ENCODE measurements at places on chromosomes 4 and X.

- no peak for DNase-seq
These were observed 54.0 kb downstream of the SOD3 start for GRCh38 chr4:24849351-24849750.

DNA sequence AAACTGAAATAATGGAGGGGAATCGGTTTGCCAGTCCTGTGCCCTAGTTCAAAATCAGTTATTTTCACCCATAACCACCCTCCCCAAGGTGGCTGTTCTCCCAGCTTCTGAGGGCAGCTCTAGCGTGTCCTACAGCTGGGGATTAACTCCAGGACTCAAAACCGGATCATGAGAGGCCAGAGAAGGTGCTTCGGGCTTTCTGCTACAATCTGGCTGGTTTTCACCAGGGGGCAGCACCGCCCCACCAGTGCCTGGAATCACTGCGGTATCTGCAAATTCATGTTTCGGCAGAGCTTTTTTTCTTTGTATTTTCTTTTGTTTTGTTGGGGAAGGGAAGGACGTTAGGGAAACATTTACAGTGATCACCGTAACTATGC, 28.4 kb downstream of the PDHA1 start:
- DNase-seq: peak; percentile 74

- no peak for DNase-seq
These were observed 6.0 kb downstream of the RASGEF1B start for GRCh38 chr4:81465406-81466340.

GRCh38 chr4:23484689-23485088, 405.2 kb downstream of the PPARGC1A start:
- no peak for DNase-seq

Measured in activated naive CD4-positive, alpha-beta T cell treated with anti-CD3 and anti-CD28 coated beads, Interleukin-2, amount 10 ng/mL, durations not matched to agents 7 days and 5 days (primary cell).